ENCODE measurements at places on chromosomes 1 and 21.

DNA sequence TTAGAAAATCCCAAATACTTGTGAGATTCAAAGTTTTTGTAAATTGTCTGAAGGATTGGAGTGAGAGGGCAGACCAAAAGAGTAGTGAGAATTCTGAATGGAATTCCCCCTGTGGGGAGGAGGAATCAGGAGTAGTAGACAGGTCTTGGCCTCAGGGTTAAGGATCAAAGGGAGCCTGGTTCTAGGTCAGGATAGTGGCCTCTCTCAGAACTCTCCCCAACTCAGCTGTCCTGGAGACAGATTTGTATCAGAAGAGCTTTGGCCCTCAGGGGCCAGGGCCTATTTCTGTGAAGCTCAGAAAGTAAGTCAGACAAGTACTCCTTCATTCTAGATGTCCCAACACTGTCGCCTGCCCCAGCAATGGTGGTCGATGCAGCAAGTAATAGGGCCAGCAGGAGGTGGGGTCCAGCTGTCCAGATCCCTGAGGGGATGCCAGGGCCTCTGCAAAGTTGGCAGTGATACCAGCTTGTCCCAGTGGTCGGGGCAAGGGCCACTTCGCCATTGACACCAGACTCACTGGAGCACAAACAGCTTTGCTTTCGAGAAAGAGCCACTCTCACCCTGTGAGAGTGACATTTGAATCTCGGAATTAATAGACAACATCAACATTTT, 115.2 kb downstream of the SLC25A24 start:
- DNase-seq, result no peak

DNA sequence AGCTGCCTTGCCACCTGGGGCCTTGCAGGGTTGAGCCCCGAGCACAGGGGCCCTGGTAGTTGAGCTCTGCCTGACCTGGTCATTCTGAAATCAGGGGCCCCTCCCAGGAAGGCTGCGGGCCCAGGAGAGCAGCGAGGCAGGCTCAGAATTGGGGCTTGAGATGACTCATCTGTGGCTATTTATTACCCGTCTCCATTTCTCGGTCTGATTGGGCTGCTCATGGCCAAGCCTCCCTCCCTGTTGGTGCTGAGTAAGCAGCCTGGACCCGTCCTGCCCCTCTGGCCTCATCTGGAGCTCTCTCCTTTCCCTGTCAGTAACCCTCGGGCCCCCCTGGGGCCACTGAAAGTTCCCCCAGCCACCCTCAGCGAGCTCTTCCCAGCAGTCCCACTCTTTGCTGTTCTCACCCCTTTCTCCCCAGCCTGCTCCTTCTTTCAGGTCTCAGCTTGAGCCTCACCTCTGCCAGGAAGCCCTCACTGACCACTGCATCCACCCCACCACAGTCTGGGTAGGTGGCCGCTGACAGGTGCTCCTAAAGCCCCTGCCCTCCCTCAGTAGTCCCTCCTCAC, 11.0 kb upstream of the TNFRSF8 start:
- no peak for DNase-seq

DNA sequence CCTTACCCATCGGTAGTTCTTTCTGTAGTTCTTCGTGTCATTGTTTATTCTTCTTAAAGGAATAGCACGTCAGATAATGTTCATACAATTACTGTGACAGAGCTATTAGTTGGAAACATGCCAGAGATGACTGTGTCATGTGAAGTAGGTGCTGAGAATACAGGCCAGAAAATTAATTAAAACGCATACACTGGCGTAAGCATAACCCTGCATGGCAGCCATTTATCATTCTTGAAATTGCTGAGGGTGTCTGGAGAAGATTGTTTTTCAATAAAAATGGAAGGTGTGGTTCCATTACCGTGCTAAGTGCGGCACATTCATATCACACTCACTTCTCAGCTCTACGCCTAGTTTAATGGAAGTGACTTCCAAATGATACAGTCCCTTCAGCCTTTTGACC, 7.8 kb downstream of the ETS2 start:
- no peak for DNase-seq

GRCh38 chr1:151612501-151613281, 841 bp downstream of the SNX27 start:
- DNase-seq, result peak; percentile 0

DNA sequence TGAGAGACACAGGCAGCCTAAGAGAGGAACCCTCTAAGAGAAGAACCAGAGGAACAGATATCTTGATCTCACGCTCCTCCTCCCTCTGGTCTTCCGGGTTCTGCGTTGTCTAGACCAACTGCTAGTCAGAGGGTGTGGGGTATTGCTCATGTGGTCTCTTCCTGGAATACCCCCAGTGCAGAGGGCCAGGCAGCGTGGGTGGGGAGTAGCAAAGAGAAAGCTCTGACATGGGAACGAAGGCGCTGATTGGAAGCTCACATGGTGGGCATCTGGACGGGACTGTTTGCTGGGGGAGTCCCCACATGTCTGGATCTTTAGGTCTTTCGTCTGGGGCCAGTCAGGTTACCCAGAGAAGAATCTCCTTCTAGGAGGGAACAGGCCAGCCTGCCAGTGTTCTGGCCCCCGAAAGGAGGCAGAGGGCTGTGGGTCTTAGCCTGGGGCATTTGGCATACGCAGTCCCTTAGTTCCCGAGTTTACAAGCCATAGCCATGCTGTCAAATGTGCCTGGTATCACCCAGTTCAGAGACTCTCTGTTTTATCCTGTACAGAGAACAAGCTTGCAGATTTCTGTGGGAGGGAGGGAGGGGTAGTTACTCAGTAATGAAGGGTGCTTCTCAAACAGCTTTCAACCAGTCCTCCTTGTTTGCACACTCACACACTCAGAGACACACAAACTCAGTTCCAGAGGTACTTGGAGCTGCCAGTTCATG, 18.3 kb upstream of the IL6R start:
- peak; percentile 60 for DNase-seq

DNA sequence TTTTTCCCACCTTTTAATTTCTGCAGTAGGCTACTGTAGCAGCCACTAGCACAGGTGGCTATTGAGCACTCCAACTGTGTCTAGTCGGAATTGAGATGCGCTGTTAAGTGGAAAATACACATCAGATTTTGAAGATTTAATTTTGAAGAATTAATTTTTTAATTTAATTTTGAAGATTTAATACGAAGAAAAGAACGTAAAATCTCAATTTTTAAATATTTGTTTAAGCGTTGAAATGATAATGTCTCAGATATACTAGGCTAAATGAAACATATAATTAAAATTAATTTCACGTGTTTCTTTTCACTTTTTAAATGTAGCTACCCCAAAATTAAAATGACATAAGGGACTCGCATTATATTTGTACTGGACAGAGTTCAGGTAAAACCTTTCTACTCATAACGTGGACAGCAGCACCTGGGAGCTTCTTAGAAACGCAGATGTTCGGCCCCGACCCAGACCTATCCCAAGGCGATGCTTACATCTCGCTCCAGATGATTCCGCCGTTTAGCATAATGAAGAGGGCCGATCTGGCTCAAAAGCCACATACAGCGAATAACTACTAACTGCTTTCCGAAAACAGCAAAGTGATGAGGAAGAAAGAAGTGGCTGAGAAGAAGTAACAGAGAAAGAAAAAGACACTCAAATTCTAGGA, 717 bp downstream of the CRYZL1 start:
- DNase-seq, result no peak

DNA sequence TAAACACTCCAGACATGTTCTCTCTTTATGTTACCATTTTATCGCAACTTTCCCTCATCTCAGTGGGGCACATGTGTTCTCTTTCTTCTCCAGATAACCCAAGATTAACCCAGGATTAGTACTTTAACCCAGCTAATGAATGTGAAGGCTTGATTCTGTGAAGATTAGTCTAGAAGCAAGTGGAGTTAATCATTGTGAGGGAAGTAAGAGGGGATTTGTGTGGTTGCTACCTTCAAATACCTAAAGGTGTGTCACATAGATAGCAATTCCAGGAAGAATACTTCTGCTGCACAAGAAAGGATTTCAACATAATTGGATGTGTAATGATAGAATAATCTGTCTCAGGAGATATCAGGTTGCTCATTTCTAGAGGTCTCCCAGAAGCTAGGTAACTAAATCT, 327.1 kb downstream of the PBX1 start:
- DNase-seq, result no peak

DNA sequence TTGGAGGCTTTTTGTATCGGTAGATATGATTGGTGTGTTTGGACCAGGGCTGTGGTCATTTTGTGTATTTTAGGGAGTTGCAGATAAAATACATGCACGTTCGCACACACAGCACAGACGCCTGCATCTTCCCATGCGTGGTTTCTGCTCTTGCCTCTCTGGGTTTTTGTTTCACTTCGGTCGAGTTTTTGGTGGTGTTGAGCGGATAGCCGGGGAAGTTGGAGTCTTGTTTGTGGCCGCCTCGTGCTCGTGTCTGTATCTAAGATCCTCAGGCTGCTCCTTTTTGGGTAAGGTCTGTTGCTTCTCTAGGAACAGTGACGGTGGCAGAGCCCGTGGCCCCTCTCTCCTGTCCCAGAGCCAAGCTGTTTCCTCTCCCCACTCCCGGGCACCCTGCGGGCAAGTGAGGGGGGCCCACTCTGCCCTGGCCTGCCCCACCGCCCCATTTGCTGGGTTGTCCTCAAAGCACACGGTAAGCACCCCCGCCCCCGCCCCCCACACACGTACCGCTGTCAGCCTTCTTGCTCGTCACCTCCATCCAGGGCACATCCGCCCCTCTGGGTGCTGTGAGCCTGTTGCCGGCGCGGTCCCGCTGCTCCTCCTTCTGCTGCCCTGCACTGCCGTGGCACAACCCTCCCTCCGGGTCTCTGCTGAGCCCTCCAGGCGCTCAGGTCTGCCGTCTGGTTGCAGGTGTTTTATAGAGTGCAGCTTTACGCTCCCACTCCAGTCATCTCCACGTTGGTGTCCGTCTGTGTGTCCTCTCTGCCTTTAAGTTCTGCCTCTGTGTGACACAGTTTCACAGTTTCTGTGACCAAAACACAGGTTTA, 51.9 kb downstream of the AGPAT3 start:
- DNase-seq, result peak; percentile 24

DNA sequence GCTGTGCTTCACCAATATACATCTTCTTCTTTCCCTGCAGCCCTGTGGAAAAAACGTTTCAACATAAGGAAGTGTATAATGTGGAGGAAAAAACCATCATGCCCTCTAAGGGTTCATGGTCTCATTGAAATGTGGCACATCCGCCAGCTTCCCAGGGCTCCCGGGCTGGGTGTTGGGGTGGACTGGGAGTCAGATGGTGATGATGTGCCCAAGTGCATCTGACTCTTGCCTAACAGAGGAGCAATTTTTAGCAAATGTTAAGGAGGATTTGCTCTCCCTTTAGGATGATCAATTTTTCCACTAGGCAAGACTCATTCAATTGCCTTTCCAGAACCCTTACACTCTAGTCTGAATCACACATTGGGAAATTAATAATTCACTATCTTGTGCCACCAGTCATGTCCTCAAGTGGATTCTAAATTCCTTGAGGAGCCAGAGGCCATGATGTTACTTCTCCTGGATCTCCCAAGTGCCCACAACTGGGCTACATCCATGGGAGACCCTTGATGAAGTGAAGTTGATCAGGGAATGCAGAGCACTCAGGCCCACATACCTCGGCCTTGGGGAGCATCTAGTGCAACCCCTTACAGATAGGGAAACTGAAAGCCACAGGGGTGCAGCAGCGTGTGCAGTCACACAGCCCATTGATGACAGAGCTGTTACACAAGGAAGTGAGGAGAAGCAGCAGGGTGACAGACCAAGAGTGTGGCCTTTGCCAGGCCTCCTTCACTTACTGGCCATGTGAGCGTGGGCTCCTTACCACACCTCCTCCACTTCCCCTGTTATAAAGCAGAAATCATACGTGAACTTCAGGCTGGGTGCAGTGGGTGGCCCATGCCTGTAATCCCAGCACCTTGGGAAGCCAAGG, 100.0 kb upstream of the SLC44A3 start:
- DNase-seq, result no peak

GRCh38 chr1:200857804-200858203, 15.0 kb upstream of the GPR25 start:
- DNase-seq, result no peak

GRCh38 chr1:19776287-19776686, 23.4 kb downstream of the TMCO4 start:
- DNase-seq, result no peak

- no peak for DNase-seq
Observed at GRCh38 chr1:171937938-171938337, 96.6 kb downstream of the DNM3 start.

GRCh38 chr1:209634005-209634737, 18.1 kb downstream of the LAMB3 start:
- no peak for DNase-seq

- DNase-seq, result no peak
Observed at GRCh38 chr1:45291716-45292115, 35.0 kb upstream of the HPDL start.

GRCh38 chr21:15743593-15743992, 13.8 kb downstream of the USP25 start:
- no peak for DNase-seq

DNA sequence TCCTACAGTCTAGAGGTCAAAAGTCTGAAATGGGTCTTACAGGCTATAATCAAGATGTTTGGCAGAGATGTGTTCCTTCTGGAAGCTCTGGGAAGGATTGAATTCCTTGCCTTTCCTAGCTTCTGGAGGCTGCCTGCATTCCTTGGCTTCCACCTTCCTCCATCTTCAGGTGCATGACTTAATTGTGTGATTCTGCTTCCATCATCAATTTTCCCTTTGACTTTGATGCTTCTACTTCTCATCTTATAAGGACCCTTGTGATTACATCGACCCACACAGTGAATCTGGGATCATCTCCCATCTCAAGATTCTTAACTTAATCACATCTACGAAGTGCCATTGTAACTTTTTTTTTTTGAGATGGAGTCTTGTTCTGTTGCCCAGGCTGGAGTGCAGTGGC, 111.4 kb downstream of the UCK2 start:
- no peak for DNase-seq

GRCh38 chr1:151494741-151495281, 16.4 kb upstream of the CGN start:
- no peak for DNase-seq

- no peak for DNase-seq
Observed at GRCh38 chr1:101008229-101008834, 17.3 kb downstream of the DPH5 start.

GRCh38 chr21:44425895-44426662, 29.2 kb upstream of the LRRC3 start:
- no peak for DNase-seq

DNA sequence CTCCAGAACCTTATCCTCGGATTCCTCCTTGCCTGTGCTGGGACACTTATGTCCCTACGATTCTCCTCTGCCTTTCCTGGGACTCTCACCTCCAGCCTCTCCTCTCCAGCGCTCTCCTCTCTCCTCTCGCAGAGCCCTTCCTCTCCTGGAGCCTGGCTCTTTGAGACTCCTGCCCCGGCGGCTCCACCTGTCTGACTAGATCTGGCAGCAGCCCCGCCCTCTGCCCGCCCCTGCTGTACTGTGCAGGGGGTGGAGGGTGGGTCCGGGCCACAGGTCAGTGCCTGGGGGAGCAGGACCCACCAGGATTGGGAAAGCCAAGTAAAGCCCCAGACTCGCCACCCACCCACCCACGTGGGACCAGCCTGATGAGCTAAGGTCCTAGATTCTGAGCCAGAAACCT, 1.6 kb downstream of the ELOVL1 start:
- DNase-seq, result no peak

Measured in stimulated activated CD4-positive, alpha-beta T cell treated with anti-CD3 and anti-CD28 coated beads, Interleukin-1b, Interleukin-23, amount 100 ng/mL, for 1 hour (primary cell).